ENCODE measurements at places on chromosomes 3 and 15.

- DNase-seq: no peak
These were observed 541.8 kb downstream of the NLGN1 start for GRCh38 chr3:173939331-173939730.

DNA sequence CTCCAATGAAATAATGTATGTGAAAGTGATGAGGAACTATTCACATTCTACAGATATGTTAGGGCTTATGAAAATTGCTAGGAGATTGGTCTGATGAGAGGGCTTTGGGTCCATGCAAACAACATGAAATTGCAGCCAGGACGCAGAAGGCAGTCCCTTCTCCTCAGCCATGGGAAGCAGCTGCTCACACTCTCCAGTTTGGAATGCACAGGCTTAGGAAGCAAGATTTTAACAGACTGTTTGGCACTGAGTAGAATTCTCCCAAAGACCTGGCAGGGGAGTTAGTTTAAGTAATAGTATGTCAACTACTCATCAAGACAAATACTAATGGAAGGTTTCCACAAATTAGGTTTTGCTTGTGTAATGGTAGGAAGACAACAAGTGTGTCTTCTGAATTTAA lies 500.7 kb upstream of the ARRDC4 start:
- no peak for DNase-seq

GRCh38 chr3:161371441-161372320 lies at the start of gene SPTSSB:
SPTSSB (minus strand) TSS chr3:161371517; CDS start chr3:161346323, 25,194 bp downstream.
- peak; percentile 22 for DNase-seq

DNA sequence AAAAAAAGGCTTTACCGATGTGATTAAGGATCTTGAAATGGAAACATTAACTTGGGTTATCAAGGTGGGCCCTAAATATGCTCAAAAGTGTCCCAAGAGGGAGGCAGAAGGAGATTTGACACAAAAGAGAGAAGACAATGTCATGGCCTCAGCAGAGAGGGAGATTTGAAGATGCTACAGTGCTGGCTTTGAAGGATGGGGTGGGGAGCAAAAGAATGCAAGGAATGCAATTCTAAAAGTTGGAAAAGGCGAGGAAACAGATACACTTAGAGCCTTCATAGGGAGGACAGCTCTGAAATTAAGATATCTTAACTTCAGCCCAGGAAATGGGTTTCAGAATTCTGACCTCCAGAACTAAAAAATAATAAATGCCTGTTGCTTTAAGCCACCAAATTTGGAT lies 314.5 kb upstream of the CCDC54 start:
- DNase-seq: no peak

GRCh38 chr3:55322638-55323037 lies 164.5 kb downstream of the WNT5A start:
- no peak for DNase-seq
